ENCODE measurements at places on chromosomes 16 and 17. TPM values are rescaled to one million over a fixed set of nuclear protein-coding genes. Genes with fewer than 3 reads are reported as not detected.

The UNC45B gene
- total RNA-seq = not detected

The CDRT15 gene
- total RNA-seq = not detected

DNA sequence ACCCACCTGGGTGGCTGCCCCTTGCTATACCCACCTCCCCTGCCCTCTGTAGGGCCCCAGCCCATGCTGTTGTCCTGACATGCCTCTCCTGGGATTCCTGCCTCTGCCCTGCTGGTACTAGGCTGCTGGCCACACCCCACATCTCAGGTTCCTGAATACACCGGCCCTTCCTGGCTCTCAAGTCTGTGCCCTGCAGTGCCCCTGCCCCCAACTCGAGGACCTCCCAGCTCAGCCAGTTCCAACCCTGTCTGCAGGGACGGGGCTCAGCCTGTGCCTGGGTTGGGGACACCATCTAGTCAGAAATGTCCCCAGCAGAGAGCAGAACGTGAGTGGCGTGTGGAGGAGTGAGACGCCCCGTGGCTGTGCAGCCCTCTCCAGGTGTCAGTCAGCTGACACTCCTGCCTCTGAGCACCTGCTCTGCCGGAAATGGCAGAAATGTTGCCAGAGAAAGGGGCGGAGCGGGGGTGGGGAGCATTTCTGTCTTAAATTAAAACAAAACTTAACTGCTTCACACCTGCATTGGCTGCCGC lies 28.7 kb downstream of the ACSF3 start:
- no peaks in the 10 kb centered on the region for H3K36me3 ChIP-seq
- DNase-seq = no peak
- H3K4me3 ChIP-seq = no peak overlapping the region
- H3K27me3 ChIP-seq = no peaks in the 10 kb centered on the region

DNA sequence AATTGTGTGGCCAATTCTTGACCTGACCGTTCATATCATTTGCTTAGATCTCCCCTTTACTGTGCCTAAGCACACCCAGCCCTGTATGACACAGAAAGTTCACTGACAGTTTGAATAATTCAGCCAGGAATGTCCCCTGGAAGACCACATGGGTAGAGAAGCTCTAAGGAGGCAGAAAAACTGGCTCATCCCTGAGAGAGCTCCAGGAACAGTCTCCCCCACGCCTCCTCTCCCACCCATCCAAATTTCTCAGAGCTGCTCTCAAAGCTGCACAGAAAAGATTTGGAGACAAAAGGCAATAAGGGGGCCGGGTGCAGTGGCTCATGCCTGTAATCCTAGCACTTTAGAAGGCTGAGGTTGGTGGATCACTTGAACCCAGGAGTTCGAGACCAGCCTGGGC lies 11.2 kb downstream of the PRAC1 start:
- DNase-seq = no peak
- H3K27me3 ChIP-seq = no peaks in the 10 kb centered on the region
- no peaks in the 10 kb centered on the region for H3K36me3 ChIP-seq
- no peak overlapping the region for H3K4me3 ChIP-seq
- no peak overlapping the region for H3K27ac ChIP-seq

DNA sequence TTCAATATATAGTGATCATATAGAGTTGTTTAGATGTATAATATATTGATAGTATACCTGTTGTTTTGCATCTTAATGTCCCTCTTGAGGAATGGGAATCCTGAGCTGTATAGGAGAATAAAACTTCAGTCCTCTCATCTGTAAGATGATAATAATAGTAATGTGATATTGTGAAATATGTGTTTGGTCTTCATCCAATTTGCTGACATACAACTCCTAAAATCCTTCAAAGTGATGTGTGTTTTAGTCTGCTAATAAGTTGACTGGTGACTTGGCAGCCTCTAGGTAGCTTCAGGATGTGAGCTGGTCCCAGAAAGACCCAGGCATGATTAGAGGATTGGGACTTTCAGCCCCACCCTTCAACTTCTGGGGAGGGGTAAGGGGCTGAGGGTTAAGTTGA lies 22.8 kb upstream of the NFAT5 start:
- no peak overlapping the region for H3K4me3 ChIP-seq
- no peaks in the 10 kb centered on the region for H3K36me3 ChIP-seq
- H3K27ac ChIP-seq = no peak overlapping the region
- no peak for DNase-seq
- H3K4me1 ChIP-seq = peaks cover 10% of the 10 kb centered on the region
- H3K27me3 ChIP-seq = no peaks in the 10 kb centered on the region

All from body of pancreas (tissue), 4 donors.